Right ventricle myocardium inferior (tissue), 1 donor: ENCODE measurements at places on chromosomes 2 and 18.

- no peak for DNase-seq
These were observed 8.3 kb downstream of the TM4SF20 start for GRCh38 chr2:227370791-227371312.

- peak; percentile 83 for DNase-seq
These were observed 2.7 kb downstream of the ZEB2 start for GRCh38 chr2:144516981-144517865.

DNA sequence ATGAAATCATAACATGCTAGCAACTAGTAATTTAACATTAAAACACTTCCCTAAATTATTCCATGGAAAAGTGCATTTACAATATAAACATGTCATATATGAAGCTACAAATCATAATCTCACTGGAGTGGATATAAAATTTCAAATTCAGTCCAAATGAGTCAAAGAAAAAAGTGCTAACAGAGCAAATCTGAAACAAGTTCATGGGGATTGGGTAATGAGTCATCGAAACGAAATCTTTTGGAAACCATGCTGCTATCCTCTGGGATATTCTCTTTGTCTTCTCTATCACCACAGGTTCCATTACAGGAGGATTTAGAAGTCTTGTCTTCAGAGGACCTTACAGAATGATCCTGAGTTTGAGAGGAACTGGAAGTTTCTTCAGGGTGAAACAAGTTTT lies 34.1 kb downstream of the STK17B start:
- DNase-seq: no peak

GRCh38 chr2:215949991-215950404 lies 63.4 kb downstream of the MREG start:
- no peak for DNase-seq

GRCh38 chr2:144374163-144374661 lies 145.7 kb downstream of the ZEB2 start:
- no peak for DNase-seq

DNA sequence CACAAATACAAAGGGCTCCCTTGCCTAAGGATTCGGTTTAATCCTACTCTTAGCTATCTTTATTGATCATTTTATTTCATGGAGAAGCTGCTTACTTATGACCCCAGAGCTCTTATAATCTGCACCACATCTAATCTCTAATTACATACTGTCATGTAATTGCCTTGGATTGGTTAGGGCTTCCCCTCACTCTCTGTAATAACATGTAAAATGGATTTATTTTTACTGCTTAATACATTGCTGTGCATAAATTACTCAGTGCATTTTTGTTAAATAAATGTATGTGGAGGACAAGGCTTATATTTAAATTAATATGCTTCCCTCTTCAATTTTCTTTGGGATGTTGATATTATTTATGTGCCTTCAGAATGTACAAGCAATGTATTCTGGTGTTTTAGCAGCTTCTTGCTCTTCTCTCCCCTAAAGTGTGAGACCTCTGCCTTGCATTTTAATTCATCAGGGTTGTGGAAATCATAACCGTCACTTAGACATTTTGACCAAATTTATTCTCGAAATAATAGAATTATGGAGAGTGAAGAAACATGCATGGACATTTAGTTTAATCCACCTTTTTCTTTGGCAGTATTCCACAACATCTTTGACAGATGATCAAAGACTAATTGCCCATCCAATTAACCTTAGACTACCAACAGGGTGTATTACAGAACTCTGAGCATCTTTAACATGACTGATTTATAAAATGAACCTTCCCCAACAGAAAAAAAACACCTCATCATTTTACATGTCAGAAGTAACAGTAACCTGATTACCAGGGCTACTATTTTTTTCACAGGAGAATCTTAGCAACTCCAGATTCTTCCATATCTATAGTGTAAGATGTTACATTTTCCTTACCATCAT lies 692.6 kb downstream of the LRRTM4 start:
- DNase-seq: no peak

- no peak for DNase-seq
These were observed 407.8 kb upstream of the CDH2 start for GRCh38 chr18:28584731-28585130.

DNA sequence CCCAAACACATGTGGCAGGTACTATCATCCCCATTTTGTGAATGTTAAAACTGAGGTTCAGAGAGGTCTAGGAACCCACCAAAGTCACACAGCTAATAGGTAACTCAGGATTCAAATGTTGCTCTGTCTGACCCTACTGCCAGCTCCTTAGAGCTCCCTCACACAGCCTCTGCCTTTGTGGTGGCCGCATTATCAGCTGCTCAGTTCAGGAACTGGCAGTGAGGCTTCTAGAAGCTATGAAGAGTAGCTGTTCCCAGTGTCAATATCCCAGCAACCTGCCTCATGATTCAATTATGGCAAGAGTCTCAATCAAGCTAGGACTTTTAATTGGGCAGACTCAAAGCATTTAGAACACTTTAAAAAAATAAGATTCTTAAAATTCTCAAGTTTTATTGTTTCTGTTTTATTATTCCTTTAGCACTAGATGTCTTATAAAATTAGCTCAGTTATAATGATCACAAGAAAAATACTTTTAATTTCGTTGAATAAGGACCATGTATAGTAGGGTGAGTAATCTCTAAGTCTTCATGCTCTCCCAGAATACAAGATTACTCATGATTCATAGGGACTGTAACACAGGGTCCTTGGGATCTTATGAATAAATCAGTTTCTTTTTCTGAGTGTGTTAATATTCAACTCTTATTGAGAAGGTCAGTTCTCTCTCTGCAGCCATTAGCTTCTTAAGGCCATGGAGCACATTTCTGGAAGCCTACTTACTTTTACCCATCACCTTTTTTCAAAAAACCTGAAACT lies 342.7 kb downstream of the RND3 start:
- DNase-seq: no peak

DNA sequence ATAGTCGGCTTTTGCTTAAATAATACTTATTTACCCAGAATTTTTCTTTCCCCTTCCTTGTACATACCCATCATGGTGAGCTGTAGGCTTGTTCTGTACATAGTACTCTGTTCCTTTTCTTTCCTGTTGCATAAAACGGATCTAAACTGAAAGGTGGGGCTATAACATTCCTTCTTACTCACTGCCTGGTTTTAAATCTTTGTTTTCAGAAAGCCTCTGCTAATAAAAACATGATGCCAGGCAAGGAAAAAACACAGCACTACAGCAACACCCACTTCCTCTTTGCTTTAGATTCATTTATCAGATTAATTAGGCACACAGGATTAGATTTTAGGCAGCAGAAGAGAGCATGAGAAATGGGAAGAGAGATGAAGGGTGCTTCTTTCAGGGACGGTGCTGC lies 19.6 kb upstream of the STON1 start:
- no peak for DNase-seq

DNA sequence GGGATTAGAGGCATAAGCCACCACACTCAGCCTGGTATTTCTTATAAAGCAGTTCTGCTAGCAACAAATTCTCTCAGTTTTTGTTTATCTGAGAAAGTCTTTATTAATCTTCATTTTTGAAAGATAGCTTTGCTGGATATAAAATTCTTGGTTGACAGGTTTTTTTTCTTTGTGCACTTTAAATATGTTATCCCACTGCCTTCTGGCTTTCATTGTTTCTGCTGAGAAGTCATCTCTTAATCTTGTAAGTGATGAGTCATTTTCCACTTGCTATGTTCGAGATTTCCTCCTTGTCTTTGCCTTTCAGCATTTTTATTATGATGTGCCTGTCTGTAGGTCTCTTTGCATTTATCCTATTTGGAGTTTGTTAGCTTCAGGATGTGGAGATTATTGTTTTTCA lies 5.9 kb upstream of the ELAC1 start:
- DNase-seq: no peak

DNA sequence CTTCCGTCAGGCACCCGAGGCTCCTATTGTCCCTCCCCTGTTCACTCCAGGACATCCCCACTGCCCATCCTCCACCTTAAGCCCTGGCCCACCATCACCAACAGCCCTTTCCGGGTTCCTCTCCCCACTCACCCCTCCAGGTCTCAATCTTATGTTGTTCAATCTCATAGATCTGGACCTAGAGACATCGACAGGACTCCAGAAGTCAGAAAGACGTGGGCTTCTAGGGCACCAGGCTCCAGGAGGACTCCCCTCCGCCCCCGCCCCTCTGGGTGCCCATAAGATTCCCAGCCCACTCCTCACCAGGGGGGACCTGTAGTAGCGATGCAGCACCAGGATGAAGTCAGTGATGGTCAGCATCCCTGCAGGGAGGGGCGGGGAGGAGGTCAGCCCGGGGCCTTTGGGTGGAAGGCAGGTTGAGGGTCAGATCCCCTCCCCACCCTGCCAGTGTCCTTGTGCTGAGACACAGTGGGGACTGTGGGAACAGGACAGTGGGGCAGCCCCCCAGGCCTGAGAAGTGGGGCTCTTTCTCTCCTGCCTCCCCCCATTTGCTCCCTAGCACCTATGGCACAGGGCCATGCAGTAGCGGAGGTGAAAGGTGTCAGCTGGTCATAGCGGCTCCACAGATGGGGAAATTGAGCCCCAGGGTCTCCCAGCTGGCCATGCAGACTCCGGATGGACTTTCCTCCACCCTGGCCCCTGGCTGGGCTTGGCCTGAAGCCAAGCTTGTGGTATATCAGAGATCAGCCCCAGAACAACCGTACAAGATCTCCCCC lies 3.7 kb downstream of the PRKAG3 start:
- DNase-seq: peak; percentile 50

DNA sequence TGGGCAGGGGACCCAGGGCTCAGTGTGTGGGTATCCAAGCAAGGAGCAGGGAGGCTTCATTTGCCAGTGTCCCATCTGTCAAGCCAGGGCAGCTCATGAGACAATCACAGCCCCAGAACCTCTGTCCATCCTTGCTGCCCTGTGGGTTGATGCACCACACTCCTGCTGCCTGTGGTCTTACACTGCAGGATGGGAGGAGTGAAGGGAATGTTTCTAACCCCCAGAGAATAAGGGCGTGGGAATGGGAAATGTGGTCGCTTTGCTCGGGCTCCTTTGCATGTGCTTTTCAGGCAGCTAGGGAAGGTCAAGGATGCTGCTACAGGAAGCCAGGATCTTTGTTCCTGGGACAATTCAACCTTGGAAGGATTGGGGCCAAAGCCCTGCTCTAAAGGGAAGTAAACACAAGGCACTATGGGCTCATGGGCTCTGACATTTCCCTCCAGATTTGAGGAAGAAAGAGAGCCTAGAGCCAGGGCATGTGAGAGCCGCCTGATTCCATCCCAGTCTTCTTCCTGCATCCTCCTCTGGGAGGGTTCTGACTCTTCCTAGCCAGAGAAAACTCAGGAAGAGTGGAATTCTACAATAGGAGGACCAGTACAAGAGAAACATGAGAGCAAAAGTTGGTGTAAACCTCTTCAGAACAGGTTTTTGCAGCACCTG lies 18.8 kb upstream of the MAP3K20 start:
- no peak for DNase-seq

GRCh38 chr2:696463-696862 lies 19.3 kb upstream of the TMEM18 start:
- DNase-seq: no peak

- no peak for DNase-seq
These were observed 101.2 kb downstream of the KCTD18 start for GRCh38 chr2:200408428-200409316.

GRCh38 chr2:23599667-23600066 lies 214.7 kb downstream of the KLHL29 start:
- DNase-seq: no peak
